ENCODE measurements at places on chromosomes 16 and 17.
A peak's percentile ranks its signal among the peaks of the same experiment; 100 is the strongest.

- DNase-seq, result no peak
These were observed 35.8 kb downstream of the METRNL start for GRCh38 chr17:83115202-83115651.

DNA sequence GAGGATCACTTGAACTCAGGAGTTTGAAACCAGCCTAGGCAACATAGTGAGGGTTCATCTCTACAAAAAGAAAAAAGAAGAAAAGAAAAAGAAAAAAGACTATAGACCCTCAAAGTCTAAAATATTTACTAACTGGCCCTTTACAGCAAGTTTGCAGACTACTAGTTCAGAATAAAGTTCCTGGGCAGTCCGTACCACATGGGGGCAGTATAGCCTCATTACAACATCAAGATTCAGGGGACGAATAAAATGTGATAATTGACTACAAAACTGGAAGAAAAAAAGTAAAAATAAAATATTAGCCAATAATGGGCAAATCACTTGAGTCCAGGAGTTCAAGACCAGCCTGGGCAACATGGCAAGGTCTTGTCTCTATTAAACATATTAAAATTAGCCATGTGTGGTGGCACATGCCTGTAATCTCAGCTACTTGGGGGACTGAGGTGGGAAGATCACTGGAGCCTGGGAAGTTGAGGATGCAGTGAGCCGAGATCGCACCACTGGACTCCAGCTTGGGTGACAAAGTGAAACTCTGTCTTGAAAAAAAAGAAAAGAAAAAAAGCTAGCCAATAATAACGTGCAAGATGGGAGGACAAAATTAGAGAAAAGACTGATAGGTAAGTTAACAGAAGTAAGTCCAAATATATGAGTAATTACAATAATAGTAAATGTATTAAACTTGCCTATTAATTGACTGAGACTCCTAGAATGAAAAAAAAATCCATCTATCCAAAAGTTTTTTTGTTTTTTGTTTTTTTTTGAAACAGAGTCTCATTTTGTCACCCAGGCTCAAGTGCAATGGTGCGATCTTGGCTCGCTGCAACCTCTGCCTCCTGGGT lies 129.4 kb upstream of the SEC14L1 start:
- DNase-seq, result no peak

DNA sequence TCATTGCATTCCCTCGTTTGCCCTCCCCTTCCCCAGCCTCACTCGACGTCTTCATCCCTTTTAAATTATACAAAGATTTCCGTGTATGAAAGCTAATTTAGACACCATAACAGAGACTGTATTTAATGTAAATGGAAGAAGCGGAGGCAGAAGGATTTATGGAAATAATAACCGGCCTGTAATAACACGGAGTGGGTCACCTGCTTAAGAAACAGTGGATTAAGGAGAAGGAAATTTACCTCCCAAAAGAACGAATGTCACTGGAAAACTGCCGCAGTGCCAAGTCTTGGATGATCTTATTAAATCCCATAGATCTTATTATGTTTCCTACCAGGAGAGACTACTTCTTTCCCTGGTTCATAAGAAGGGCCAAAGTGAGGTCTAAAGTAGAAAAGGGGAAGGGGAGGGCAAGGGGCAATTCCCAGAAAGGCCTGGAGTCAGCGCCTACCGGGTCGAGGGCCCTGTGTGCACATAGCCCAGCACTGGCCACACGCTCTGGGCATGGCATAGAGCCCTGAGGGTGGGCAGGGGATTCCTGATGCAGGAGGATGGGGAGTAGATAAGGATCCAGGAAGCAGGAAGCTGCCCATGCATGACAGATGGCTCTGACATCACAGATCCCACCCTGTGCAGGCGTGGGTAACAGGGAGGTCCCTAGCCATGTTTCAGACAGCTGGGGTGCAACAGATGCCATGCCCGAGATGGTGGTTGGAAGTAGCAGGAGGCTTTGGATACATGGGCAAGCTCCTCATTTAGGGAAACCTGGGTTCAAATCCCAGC lies 56.2 kb upstream of the RPL38 start:
- DNase-seq, result no peak

DNA sequence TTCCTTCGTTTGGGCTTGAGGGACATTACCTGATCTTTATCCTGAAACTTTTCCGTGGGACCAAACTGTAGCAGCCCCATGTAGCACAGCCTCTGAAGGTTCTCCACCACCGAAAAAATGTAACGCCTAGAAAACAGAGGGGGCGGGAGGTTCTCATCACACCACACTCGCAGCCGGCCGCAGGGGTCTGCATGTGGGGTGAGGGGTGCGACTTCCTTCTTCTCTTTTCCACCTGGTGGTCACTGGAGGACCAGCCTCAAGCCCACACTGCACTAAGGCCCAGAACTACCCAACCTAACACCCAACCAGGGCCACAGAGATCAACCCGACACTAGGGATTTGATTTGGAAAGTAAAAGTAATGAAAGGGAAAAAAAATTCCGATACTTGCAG lies 57.1 kb downstream of the GTF3C1 start:
- no peak for DNase-seq

GRCh38 chr17:7293159-7293558 lies 1.3 kb downstream of the YBX2 start:
- no peak for DNase-seq

GRCh38 chr17:74514632-74515334 lies 16.5 kb downstream of the CD300LB start:
- DNase-seq, result peak; percentile 37

DNA sequence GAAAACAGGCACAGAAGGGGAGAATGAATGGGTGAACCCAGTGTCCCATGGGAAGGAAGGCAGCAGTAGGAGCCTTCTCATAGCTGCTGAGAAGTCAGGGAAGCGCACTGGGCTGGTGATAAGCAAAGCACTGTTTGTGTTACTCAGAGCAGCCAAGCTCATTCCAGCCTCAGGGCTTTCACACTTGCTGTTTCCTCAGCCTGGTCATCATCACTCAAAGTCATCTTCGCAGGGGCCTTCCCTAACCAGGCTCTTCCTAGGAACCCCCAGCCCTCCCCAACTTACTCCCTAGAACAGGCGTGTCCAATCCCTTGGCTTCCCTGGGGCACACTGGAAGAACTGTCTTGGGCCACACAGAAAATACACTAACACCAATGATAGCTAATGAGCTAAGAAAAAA lies 32.1 kb upstream of the LONP2 start:
- DNase-seq, result no peak

GRCh38 chr17:9018726-9019125 lies 2.6 kb upstream of the NTN1 start:
- DNase-seq, result no peak

DNA sequence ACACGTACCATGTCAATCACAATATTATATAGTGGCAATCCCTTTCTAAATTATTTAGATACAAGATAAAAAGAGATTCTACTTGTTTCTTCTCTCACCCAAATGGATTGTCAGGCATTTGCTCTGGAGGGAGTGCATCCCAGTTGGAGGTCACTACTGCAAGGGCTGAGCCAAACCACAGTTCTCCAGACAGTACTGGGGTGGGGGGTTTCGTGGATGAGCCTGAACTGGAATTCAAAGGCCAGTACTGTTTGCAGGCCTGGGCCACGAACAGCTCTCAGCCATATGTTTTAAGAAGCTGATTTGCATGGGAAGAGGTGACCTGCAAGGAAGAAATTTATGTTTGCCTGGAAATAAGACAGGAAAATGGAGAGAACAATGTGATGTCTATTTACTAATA lies 314.9 kb downstream of the PMP22 start:
- no peak for DNase-seq

DNA sequence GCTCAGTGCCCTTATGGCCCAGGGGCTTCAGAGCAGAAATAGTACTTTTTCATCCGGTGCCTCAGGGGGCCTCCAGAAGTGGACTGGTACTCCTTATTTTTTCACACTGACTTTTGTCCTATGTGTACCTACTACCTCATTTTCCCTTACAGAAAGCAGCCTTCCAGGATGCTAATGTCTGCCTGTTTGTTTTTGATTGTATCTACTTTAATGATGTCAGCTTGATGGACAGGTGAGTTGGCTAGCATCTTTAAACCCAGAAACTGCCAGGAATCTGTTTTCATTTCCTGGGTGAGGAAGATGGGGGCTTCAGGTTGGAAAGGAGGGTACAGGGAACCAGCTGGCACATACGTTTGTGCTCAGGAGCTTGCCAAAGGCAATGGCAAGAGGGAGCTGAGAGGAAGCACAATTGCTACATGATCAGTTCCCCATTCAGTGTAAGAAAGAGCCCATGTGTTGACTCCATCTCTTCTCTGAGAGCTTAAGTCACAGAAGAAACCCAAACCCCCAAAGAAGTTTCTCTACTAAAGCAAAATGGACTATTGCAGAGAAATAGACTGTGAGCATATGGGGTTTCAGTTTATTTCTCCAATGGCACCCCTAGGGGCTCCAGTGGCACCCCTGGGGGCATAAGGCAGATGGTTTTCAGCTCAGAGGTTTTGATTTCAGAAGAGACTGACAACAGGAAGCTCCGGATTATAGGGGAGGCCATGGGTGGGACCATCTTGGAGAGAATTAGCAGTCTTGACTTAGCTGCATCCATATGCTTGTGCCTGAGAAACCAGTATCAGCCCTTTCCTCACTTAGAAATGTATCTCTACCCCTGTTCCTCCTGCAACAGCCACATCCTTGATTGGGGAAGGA lies 16.3 kb downstream of the LIG3 start:
- DNase-seq, result no peak

- DNase-seq, result no peak
These were observed 3.6 kb upstream of the KDM8 start for GRCh38 chr16:27199736-27200135.

- DNase-seq, result peak; percentile 71
These were observed 35.4 kb upstream of the LITAF start for GRCh38 chr16:11621920-11622651.

DNA sequence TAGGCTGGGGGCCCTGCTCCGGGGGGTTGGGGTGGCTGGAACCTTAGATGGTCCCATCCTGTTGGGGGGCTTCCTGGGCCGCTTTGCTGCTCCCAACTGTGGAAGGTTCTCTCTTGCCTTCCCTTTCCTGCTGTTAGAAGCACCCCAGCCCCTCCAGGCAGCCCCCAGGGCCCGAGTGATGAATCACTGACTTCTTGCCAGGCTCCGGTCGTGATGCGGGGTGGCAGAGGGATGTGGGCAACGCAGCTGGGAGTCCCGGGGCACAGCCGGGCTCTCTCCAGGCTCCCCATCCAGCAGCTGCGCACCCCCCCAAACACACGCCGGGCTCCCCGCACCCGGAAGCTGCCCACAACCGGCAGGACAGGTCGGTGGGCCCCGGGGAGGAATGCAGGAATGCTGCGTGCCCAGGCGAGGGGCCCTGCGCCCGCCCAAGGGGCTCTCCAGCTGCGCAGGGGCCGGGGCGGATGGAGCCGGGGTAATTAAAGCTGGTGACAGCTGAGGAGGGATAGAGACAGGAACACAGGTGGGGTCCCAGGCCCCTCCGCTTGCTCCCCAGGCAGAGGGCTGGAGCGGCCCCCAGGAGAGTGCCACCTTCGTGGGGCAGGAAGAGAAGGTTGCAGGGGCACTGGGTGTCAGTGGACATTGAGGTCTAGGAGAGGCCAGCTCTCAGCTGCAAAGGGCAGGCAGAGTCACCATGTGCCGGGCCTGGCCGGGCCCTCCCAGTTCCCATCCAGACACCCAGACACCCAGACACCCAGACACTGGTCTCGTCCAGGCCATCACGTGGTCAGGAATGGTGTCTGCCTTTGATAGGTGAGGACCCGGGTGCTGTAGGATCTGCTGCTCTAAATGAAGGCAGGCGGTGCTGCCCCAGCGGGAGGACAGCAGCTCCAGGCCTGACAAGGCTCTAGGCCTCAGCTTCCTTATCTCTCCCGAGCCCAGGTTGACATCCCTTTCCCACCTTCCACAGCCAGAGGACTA lies 15.0 kb upstream of the SLC38A10 start:
- DNase-seq, result no peak

GRCh38 chr16:19613834-19614233 lies 58.3 kb downstream of the VPS35L start:
- no peak for DNase-seq

DNA sequence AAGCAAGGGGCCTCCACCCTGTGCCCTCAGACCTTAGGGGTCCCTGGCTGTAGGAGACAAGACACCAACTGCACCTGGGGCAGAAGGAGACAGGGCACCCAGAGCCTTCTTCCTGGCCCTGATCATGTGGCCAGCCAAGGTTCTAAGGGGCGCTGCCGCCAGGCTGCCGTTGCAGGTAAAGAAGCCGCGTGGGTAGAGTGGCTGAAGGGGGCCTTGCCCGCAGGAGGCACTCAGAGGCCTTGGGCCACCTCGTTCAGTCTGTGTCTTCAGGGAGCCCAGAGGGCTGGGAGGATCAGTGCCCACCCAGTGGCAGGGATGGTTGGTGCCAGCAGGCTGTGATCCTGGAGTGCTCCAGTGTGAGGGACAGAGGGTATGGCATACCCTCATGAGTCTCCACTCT lies 1.6 kb upstream of the AATK start:
- no peak for DNase-seq

GRCh38 chr16:10870137-10870776 lies 6.7 kb upstream of the CIITA start:
- no peak for DNase-seq

GRCh38 chr17:57550016-57550415 lies 195.1 kb downstream of the CCDC182 start:
- DNase-seq, result no peak

DNA sequence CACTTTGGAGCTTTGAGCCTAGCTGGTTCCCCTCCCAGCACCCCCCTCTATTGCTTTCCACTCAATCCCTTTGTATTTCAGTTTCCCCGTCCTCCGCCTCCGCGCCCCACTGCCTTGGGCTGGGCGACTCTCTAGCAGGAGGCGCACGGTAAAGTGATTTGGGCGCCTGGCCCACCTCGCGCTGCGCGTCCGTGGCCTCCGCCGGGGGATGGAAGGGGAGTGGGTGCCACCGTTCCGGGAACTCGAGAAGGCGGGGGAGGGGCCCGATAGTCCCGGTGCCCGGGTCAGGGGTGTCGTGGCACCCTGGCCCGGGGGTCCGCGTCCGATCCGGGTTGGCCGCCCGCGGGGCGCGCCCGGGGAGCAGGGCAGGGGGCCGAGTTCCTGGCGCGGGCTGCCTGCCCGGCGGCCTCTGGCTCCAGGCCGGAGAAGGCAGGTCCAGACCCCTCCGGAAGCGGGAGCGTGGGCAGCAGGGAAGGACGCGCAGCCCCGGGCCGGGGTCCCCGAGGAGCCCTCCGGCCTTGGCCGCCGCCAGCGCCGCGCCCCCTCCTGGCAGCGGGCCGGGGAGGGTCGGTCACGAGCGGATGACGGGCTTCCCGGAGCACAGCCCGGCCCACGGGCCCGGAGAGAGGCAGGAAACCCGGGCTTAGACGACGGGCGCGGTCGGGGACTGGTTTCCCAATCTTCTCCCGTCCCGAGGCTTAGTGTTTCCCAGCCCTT lies 15.8 kb downstream of the MEOX1 start:
- DNase-seq, result no peak

GRCh38 chr16:3182608-3183444 lies 5.2 kb upstream of the OR1F1 start:
- DNase-seq, result peak; percentile 88

Measured in SJSA1 (cell line).